ENCODE measurements at places on chromosomes 1 and 21.

- DNase-seq, result no peak
These were observed 276.9 kb upstream of the SNX7 start for GRCh38 chr1:98384461-98385141.

- DNase-seq, result peak; percentile 79
These were observed 16.7 kb downstream of the ALX3 start for GRCh38 chr1:110053552-110054428.

- DNase-seq, result no peak
These were observed 34.0 kb downstream of the C1orf198 start for GRCh38 chr1:230834292-230834691.

GRCh38 chr1:47196622-47197021, 6.8 kb upstream of the PDZK1IP1 start:
- DNase-seq, result no peak

- DNase-seq, result no peak
These were observed 81.0 kb downstream of the NOTCH2 start for GRCh38 chr1:119988306-119989062.

DNA sequence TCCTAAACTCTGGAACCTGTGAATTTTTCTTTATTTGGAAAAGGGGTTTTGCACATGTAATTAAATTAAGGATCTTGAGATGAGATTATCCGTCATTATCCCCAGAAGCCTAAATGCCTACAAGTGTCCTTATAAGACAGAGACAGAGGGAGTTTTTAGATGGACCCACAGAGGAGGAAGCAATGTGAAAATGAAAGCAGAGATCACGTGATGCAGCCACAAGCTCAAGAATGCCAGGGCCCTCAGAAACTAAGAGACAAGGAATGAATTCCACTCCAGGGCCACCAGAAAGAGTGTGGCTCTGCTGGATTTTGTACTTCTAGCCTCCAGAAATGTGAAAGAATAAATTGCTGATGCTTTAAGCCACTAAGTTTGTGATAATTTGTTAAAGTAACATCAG, 183.6 kb upstream of the UBE2U start:
- no peak for DNase-seq

- DNase-seq, result no peak
These were observed 171.7 kb upstream of the FGGY start for GRCh38 chr1:59125154-59125553.

- DNase-seq, result no peak
These were observed 70.6 kb upstream of the NEK7 start for GRCh38 chr1:198086051-198086745.

DNA sequence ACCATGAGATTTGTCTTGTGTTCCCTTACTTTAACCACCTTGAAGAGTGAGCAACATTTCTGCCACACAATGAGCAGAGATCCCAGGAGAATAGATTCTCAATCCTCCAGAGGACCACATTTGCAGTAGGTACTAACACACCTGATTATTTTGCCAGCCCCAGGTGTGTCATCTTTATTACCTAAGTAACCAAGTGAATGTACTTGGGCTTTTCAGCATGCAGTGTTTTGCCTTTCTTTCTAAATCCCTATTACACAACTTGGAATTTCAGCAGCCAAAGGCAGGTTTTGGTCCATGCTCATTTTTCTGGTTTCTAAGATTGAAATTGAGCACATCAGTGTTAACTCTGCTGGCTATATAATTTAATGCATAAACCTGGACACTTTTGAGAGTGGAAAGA, 43.2 kb upstream of the ST6GALNAC5 start:
- no peak for DNase-seq

- peak; percentile 58 for DNase-seq
These were observed 18.1 kb downstream of the NAV1 start for GRCh38 chr1:201556841-201557571.

DNA sequence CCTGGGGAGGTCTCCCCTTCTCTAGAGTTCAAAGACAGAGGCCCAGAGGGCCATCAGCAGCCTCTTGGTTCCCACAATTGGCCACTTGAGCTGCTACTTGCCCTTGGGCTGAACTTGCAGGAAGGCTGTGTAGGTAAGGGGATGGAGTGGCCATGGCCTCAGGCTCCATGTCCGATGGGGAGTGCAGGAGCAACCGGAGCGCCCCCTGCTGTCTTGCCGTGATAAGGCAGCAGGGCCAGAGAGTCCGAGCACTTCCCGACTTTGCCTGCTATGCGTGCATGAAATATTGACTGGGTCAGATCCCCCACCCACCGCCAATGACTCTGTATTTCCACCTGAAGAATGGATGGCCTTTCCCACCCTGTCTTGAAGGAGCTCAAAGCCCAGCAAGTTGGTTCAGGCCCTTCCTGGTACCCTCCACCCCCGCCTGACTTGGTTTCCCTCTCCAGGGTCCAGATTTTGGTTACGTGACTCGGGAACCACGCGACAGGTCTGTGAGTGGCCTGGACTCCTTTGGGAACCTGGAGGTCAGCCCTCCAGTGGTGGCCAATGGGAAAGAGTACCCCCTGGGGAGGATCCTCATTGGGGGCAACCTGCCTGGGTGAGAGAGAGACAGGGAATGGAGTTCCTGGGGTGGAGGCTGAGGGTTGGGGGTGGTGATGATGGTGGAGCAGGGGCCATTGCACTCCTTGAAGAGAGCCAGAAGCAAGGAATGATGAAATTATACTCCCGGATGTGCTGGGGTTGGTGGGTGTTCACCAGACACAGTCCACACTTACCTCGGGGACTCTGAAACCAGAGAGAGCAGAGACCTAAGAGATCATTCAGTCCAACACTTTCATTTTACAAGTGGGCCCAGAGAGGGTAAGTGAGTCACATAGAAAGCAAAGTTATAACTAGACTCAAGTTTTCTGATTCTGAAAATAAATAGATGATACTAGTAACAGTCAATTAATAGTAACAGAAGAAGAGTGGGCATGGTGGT, 25.6 kb downstream of the PADI3 start:
- DNase-seq, result no peak

GRCh38 chr1:40873863-40874472, 11.8 kb upstream of the CITED4 start:
- DNase-seq, result no peak

GRCh38 chr1:210310562-210311153, 18.0 kb upstream of the HHAT start:
- DNase-seq, result no peak

DNA sequence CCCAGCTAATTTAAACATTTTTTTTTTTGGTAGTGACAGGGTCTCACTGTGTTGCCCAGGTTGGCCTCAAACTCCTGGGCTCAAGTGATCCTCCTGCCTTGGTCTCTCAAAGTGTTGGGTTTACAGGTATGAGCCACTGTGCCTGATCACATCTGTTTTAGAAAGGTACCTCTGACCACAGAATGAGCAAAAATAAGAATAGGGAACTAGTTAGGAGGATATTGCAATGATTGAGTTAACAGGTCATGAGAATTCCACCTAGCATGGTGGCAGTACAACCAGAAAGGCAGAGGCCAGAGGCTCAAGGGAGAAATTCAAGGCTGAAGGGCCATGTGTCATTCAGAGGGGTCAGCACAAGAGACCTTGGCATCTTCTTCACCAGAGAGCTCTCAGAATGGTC, 49.6 kb downstream of the ELAPOR1 start:
- no peak for DNase-seq

DNA sequence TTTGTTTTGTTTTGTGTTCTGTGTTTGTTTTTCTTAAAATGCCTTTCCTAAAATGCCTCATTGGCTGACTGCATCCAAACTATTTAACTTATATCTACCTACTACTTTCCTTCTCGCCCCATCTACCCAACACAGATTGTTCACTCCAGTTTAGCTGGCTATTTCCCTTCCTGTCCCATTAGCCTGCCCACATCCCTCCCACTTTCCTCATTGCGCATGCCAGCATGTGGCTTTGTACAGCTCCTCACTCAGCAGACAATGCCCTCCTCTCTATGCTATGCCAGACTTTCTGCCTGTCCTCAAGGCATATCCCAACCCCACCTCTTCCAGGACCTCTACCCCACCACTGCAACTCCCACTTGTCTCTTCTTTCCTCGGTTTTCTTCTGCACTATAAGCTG, 94.7 kb upstream of the C1orf21 start:
- no peak for DNase-seq

DNA sequence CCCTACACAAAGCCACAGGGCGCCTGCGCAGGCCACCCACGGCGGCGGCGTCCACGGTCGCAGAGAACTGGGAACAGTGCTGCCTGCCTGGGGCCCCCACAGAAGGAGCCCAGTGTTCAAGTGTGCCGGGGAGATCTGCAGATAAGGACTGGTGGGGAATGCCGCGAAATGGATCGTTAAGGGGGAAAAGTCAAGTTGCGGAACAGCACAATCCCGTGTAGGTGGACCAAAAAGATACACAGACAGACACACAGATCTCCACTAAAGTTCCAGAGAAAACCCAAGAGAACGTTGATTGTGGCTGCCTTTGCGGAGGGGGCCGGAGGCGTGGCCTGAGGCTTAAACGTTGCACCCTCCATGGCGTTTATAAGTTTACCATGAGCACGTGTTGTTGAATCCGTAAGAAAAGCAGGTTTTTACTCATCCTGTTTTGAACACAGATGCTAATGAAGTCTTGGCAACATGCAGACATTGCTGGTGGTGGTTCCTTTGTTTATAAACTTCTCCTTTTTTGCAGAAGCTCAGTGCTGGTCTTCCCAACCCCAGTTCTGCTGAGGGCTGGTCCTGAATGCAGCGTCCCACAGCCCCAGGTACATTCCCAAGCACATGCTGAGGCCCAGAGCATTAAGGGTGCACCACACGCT, 4.1 kb downstream of the SPATC1L start:
- DNase-seq, result peak; percentile 65

GRCh38 chr1:175409938-175410337, 217.4 kb upstream of the KIAA0040 start:
- no peak for DNase-seq

GRCh38 chr1:78141531-78142231, 95.9 kb downstream of the GIPC2 start:
- DNase-seq, result no peak

- DNase-seq, result no peak
These were observed 58.9 kb downstream of the OLFML3 start for GRCh38 chr1:114037962-114038816.

DNA sequence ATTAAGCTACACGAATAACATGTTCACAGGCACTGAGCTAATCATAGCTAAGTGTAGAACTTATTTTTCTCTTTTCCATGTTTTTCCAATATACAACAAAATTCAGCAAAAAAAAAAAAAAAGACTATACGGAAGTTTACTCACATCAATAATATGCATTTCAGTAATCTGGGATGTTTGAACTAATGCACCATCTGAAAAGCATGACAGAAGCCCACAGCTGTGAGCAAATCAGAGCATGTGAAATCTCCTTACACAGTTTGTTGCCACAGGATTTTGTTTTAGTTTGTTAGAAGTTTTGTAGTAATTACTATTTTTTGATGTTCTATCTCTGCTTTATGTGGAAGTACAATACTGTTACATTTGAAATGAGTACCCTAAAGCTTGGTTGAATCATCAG, 1051.7 kb downstream of the TTLL7 start:
- DNase-seq, result no peak

DNA sequence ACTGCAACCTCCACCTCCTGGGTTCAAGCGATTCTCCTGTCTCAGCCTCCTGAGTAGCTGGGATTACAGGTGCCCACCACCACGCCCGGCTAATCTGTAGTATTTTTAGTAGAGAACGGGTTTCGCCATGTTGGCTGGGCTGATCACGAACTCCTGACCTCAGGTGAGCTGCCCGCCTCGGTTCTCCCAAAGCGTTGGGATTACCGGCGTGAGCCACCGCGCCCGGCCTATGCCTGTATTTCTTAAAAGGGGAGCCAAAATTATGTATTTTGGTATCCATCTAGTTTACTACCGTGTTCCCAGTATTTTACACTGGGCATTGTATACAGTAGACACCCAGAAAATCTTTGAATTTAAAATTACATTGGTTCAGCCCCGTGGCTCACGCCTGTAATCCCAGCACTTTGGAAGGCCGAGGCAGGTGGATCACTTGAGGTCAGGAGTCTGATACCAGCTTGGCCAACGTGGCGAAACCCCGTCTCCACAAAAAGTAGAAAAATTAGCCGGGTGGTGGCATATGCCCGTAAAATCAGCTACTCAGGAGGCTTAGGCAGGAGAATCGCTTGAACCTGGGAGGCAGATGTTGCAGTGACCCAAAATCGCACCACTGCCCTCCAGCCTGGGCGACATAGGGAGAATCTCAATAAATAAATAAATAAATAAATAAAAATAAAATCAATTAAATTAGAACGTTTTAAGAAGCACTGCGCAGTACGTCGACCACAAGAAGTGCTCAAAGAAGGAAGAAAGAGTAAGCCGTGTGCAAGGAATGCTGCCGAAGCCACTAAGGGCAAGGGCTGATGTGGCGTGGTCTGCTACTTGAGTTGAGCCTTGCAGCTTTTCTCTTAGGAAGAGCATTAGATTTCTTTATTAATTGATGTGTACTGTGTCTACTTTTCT, 1.5 kb upstream of the THRAP3 start:
- peak; percentile 66 for DNase-seq

DNA sequence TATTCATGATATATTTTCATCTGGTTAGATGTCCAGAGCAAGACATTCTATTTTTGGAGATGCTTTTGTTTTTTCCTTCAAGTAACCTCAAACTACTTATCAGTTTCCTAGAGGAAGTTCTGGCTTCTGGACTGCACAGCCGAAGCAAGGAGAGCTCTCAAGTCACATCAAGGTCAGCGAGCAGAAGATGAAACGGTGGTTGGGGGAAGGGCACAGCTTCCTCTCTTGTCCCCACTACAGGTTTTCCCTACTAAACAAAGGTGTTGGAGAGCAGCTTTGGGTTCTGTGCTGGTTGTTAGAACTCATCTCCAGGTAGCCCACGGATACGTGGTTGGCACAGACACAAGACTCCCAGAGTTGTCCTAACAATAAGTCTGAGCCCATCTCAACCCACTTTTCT, 5.1 kb upstream of the PLEKHO1 start:
- no peak for DNase-seq

- DNase-seq, result no peak
These were observed 13.8 kb upstream of the HHIPL2 start for GRCh38 chr1:222561656-222562055.

DNA sequence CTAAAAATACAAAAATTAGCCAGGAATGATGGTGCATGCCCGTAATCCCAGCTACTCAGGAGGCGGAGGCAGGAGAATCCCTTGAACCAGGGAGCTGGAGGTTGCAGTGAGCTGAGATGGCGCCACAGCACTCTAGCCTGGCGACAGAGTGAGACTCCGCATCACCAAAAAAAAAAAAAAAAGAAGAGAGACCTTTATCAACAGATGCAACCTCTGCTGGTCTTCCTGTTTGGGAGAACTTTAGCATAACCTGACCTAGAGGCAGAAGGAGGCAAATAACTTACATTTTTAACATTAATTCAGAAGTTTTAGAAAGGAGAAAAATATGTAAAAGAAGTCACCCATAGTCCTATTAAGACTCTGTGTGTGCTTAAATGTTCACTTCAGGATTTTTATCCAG, 32.4 kb downstream of the SLAMF1 start:
- no peak for DNase-seq

- no peak for DNase-seq
These were observed 2.9 kb downstream of the IL24 start for GRCh38 chr1:206900149-206900548.

- no peak for DNase-seq
These were observed 124.5 kb upstream of the DPYD start for GRCh38 chr1:98045211-98045766.

- no peak for DNase-seq
These were observed 12.4 kb downstream of the GPBP1L1 start for GRCh38 chr1:45673956-45674355.

GRCh38 chr1:37704966-37705365, 12.7 kb downstream of the CDCA8 start:
- DNase-seq, result no peak

Data from suprapubic skin (tissue), 4 donors.